ENCODE measurements at places on chromosomes 12 and 14. TPM values are rescaled to one million over a fixed set of nuclear protein-coding genes. Genes with fewer than 3 reads are reported as not detected.

Gene DAO
- total RNA-seq, result not detected

Gene KRT83
- total RNA-seq, result not detected

Gene DPF3
- 1.3 TPM for total RNA-seq

Gene PIP4P1
- total RNA-seq, result 37.5 TPM

Gene CS
- 167 TPM for total RNA-seq

Gene CMA1
- total RNA-seq, result not detected

Gene HEATR5A
- 22.2 TPM for total RNA-seq

Gene ATXN2
- 149 TPM for total RNA-seq

Gene C3AR1
- total RNA-seq, result not detected

GRCh38 chr12:19382111-19382526 is 57.2 kb upstream of the AEBP2 start:
- no peaks in the 10 kb centered on the region for H3K27me3 ChIP-seq
- no peak overlapping the region for H3K27ac ChIP-seq
- no peak overlapping the region for H3K4me3 ChIP-seq
- no peak for DNase-seq
- peaks cover 12% of the 10 kb centered on the region for H3K36me3 ChIP-seq
- peaks cover 3% of the 10 kb centered on the region for H3K4me1 ChIP-seq

DNA sequence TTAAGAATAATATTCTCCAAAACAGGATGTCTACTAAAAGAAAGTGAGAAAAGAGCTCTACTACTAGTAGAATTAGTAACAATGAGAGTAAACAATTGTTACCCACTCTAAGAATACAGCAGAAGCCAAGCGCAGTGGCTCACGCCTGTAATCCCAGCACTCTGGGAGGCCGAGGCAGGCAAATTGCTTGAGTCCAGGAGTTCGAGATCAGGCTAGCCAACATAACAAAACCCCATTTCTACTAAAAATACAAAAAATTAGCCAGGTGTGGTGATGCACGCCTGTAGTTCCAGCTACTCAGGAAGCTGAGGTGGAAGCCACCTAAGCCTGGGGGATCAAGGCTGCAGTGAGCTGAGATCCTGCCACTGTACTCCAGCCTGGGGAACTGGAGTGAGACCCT is 4.7 kb downstream of the DNAJC14 start:
- peaks cover 9% of the 10 kb centered on the region for H3K36me3 ChIP-seq
- no peaks in the 10 kb centered on the region for H3K27me3 ChIP-seq
- H3K27ac ChIP-seq, result peak overlapping the region; percentile 30
- no peak for DNase-seq

DNA sequence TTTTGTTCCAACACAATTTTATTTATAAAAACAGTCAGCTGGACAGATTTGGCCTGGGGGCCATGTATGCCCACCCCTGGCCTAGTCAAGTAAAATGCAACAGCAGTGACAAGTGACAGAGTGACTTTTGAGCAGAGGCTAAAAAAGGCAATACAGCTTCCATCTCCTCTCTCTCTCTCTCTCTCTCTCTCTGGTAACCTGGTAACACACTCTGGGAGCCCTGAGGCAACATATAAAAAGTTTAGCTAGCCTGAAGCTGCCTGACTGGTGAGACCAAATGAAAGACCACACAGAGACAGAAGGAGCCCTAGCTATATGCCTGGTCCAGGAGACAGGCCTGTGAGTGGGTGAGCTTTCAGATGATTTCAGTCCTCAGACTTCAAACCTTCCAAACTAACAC is 105.4 kb downstream of the DENND5B start:
- peaks cover 35% of the 10 kb centered on the region for H3K4me1 ChIP-seq
- no peak overlapping the region for H3K4me3 ChIP-seq
- no peak overlapping the region for H3K27ac ChIP-seq
- no peaks in the 10 kb centered on the region for H3K27me3 ChIP-seq

DNA sequence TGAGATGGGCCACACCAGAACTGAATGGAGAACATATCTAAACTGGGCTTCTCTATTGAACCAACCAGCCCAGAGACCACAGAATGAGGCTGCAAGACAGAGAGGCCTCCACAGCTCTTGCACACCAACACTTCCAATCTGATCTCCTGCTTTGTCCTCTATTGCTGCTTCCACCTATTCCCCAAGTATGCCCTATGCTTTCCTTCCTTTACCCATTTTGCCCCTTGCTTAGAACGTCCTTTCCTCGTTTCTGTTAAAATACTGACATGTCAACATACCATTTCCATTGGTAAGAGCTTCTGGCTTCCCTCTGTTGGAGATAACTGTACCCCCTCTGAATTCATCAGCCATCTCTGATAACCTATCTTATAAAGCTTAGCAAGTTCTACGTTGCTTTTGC is 2.8 kb downstream of the SLC2A13 start:
- H3K27me3 ChIP-seq, result peaks cover 1% of the 10 kb centered on the region
- no peaks in the 10 kb centered on the region for H3K36me3 ChIP-seq
- no peak for DNase-seq
- H3K27ac ChIP-seq, result no peak overlapping the region
- no peak overlapping the region for H3K4me3 ChIP-seq
- H3K4me1 ChIP-seq, result peaks cover 31% of the 10 kb centered on the region

DNA sequence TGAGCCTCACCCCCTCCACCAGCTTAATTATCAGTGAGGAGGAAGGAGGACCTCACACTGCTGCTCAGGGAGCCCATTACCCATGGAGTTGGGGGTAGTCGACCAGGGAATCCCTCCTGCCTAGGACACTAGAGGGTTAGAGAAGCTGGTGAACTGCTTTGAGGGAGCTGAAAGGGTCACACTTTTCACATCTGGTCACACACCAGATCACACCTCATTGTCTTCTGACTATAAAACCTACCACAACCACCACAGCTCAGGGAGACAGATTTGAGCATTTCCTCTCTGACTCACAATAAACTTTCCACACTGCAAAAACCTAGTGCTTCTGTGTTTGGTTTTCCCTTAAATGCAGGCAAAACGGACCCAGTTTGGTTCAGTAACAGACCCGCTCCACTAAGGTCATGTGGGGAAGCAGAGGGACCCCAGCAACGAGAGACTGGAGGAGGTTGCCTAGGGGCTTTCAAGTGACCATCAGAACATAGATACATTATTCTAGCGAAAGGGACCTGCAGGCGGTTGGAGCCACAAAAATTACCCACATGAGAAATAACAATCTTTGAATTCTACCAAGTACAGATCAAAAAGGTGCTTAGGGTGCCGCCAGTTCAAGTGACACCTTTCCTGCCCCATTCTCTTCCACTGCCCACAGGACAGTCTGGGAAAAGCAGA is 151.4 kb upstream of the AVPR1A start:
- peak overlapping the region; percentile 7 for H3K27ac ChIP-seq
- no peaks in the 10 kb centered on the region for H3K36me3 ChIP-seq
- H3K27me3 ChIP-seq, result peaks cover 5% of the 10 kb centered on the region

DNA sequence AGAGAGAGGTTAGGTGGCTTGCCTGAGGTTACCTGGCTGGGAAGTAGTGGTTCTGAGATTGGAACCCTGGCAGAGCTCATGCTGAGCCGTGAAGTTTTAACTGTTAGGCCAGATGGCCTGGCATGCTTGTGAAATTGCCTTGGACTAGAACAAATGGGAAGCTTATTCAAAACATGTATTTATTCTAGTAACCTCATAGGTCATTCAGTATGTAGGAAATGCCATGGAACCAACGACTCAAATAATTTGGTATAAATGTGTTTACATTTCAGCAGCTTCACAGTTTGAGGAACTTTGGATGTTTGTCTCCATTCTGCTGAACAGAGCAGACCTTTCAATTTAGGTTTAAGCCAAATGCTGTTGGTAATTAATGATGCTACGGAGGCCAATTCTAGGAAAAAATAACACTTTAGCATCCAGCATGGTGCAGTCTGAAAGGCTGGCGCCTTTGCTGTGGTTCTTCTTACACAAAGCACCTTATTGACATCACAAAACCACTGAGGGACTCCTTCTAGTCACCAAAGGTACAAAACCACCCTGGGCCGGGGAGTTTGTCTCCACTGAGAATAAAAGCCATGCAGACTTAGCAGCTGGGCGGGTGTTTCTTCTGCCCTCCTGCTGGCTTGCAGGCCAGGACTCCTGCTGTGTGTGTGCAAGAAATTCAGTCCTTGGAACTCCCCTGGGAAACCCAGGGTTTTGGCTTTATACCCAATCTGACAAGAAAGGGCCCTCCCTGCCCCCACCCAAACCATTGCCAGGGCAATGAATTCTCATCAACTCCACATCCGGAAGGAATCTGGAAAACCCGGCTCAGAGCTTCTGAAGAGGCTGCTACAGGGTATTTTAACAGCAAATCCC is 64.2 kb downstream of the ELK3 start:
- H3K4me1 ChIP-seq, result no peaks in the 10 kb centered on the region
- H3K27me3 ChIP-seq, result no peaks in the 10 kb centered on the region
- no peak overlapping the region for H3K27ac ChIP-seq
- H3K36me3 ChIP-seq, result peaks cover 11% of the 10 kb centered on the region
- DNase-seq, result no peak
- H3K4me3 ChIP-seq, result no peak overlapping the region

GRCh38 chr12:50918584-50919316 is 33.6 kb upstream of the HIGD1C start:
- no peaks in the 10 kb centered on the region for H3K27me3 ChIP-seq
- peaks cover 20% of the 10 kb centered on the region for H3K36me3 ChIP-seq
- DNase-seq, result no peak

DNA sequence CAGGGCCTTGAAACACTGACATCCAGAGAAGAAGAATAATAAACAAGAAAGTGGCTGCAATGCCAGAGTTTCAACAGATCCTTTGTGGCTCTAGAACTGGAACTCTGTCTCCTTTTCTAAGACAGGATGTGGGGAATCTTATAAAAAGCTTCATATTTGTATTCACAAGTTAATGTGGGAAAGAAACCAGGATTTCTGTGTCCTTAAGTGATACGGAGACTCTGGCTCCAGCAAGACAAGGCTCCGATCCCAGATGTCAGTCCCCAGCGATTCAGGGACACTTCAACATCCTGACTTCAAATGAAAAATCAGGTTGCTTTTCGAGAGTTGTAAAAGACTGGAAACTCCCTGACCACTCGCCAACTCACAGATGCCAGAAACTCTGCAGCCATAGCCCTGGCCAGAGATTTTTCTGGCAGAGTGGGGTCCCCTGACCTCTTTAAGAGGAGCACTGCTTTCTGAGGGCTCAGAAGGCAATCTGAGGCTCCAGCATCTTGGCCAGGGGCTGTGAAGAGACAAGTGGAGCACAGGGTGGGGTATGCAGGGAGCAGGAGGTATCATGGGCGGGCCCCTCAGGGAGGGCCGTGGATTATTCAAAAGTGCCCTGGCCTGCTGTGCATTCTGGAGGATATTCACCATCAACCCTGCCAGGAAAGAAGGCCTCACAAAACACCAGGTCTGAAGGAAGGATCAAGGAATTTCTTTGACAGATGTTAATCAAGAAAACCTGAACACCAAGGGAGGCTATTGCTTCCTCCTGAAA is 53.3 kb downstream of the TMX1 start:
- no peak overlapping the region for H3K27ac ChIP-seq
- H3K4me1 ChIP-seq, result peaks cover 7% of the 10 kb centered on the region
- H3K4me3 ChIP-seq, result no peak overlapping the region
- no peak for DNase-seq
- H3K36me3 ChIP-seq, result no peaks in the 10 kb centered on the region
- H3K27me3 ChIP-seq, result no peaks in the 10 kb centered on the region

DNA sequence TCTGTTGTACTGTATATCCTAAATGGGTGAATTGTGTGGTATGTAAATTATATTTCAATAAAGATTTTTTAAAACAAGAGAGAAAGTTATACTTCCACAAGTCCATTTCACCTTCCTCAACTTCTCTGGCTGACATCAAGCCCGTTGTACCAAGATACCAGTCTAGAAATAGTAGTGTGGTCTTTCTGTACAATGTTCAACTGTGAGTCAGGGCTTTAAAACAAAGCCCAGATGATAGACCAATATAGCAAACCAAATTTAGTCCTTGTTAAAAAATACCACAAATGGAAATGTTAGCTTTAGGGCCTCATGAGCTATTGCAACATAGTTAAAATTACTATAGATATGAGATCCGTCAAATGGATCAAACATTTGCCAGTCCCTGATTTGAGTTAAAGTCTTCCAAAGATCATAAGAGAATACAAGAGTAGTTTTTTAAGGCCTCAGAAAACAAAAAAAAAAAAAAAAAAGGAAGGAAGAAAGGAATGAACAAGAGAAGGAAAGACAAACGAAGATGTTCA is 49.0 kb upstream of the EGLN3 start:
- H3K27me3 ChIP-seq, result no peaks in the 10 kb centered on the region
- no peaks in the 10 kb centered on the region for H3K36me3 ChIP-seq
- no peak overlapping the region for H3K4me3 ChIP-seq
- H3K4me1 ChIP-seq, result peaks cover 23% of the 10 kb centered on the region
- H3K27ac ChIP-seq, result no peak overlapping the region
- no peak for DNase-seq

DNA sequence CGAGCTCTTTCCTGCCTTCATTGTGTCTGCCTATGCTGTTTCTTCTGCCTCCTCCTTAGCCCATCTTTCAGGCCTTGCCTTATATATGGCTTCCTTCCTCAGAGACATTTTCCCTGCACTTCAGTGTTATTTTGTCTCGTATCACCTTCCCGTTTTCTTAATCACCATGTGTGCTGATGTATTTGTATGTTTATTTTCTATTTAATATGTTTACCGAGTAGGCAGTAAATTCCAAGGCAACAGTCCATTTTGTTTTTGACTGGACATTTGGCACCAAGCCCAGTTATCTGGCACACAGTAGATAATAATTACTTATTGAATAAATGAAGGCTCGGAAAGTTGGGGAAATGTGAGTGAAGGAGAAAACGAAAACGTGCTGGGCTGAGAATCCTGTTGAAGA is 4.6 kb upstream of the POU6F1 start:
- H3K27me3 ChIP-seq, result no peaks in the 10 kb centered on the region
- H3K4me3 ChIP-seq, result no peak overlapping the region
- H3K27ac ChIP-seq, result peak overlapping the region; percentile 25
- DNase-seq, result no peak
- peaks cover 2% of the 10 kb centered on the region for H3K36me3 ChIP-seq

- H3K4me1 ChIP-seq, result peaks cover 7% of the 10 kb centered on the region
- H3K4me3 ChIP-seq, result no peak overlapping the region
- DNase-seq, result no peak
- H3K36me3 ChIP-seq, result no peaks in the 10 kb centered on the region
- H3K27ac ChIP-seq, result no peak overlapping the region
Observed at GRCh38 chr14:100573002-100573756, 14.0 kb downstream of the BEGAIN start.

GRCh38 chr14:56846970-56847930 is 37.0 kb upstream of the OTX2 start:
- peaks cover 36% of the 10 kb centered on the region for H3K27me3 ChIP-seq
- no peak overlapping the region for H3K4me3 ChIP-seq
- H3K27ac ChIP-seq, result no peak overlapping the region

DNA sequence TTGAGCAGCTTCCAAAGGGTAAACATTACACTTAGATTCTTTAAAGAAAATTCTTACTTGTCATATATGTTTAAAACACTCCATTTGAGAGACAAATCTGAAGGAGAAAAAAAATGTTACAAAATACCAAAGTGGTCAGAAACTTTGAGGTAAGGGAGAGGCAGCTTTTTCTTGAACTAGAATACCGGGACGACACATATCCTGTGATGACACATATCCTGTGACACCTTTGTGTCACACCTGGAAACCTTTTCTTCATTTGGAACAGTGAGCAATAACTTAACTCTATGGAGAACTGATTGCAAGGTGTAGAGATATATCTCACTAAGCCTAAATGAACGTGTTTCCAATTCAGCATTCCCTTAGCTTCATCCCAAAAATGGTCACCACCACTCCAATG is 4.6 kb upstream of the GRIN2B start:
- peaks cover 61% of the 10 kb centered on the region for H3K27me3 ChIP-seq
- H3K4me3 ChIP-seq, result no peak overlapping the region
- H3K27ac ChIP-seq, result no peak overlapping the region
- H3K36me3 ChIP-seq, result no peaks in the 10 kb centered on the region

- no peak overlapping the region for H3K27ac ChIP-seq
- H3K4me1 ChIP-seq, result peaks cover 11% of the 10 kb centered on the region
- no peak for DNase-seq
- no peak overlapping the region for H3K4me3 ChIP-seq
Observed at GRCh38 chr12:64526859-64527258, 74.9 kb downstream of the TBK1 start.

- no peaks in the 10 kb centered on the region for H3K36me3 ChIP-seq
- no peak overlapping the region for H3K4me3 ChIP-seq
- H3K4me1 ChIP-seq, result no peaks in the 10 kb centered on the region
Observed at GRCh38 chr14:93379831-93380230, 32.8 kb downstream of the COX8C start.

Measured in mesothelial cell of epicardium (in vitro differentiated cells).